HepG2 (cell line): ENCODE measurements at places on chromosomes 6 and 20. TPM values are rescaled to one million over a fixed set of nuclear protein-coding genes. Genes with fewer than 3 reads are reported as not detected.

GRCh38 chr6:51618563-51618962 is 468.9 kb downstream of the PKHD1 start:
- H3K36me3 ChIP-seq, result no peaks in the 10 kb centered on the region
- peak; percentile 30 for DNase-seq
- no peak overlapping the region for H3K27ac ChIP-seq

DNA sequence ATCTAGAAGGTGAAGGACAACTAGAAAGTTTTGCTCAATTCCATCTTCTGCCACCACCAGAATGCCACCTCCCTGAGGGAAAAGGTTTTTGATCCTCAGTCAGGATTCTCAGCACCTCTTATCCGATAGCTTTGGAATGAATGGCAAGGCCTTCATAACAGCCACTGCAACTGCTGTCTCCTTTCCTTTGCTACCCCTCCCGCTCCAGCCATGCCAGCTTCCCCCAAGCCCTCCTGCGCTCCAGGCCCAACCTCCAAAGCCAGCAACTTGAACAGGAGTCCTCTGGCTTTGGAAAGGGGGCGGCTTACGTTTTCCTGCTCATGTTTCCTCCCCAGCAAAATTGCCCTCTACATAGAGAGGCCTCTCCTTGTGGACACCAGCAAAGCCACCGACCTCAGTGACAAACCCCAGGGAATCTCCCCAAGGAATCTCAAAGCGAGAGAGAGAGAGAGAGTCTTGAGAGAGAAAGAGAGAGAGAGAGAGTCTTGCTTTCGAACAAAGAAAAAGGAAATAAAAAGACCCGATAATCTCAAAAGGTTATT is 420 bp upstream of the BTN2A1 start:
- DNase-seq, result no peak
- H3K36me3 ChIP-seq, result peaks cover 14% of the 10 kb centered on the region; the same call in 2 of the 3 replicates
- H3K27ac ChIP-seq, result peak overlapping the region; percentile 69
- peak overlapping the region; percentile 87 for H3K4me3 ChIP-seq

Gene DSP
- 89.8 and 133 TPM in 2 replicates for total RNA-seq

Gene PHIP
- 23.5 and 36.0 TPM in 2 replicates for total RNA-seq

DNA sequence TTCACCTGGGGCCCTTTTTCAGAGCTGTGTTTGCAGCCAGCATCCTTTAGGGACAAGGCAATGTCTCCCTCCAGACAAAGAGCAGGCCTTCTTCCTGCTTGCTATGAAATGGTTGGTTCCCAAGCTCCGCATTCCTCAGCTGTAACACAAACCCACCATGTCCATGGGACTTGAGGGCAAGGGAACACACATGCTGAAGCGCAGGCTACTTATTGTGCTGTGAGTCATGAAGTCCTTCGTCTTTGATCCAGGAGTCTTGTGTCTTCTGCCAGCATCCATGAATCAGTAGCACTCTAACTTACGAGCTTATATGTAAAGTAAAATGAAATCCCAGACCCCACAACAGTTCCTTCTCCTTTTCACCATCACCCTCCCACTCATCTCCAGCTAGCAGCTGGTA is 59.0 kb downstream of the ANKRD60 start:
- DNase-seq, result no peak
- no peaks in the 10 kb centered on the region for H3K36me3 ChIP-seq
- no peak overlapping the region for H3K4me3 ChIP-seq
- peaks cover 77% of the 10 kb centered on the region for H3K27me3 ChIP-seq

- DNase-seq, result no peak
- no peak overlapping the region for H3K4me3 ChIP-seq
- H3K27me3 ChIP-seq, result 0 out of 3 replicates have a peak, but pooled peaks cover 6% of the 10 kb centered on the region
- H3K27ac ChIP-seq, result no peak overlapping the region
Measured at GRCh38 chr6:35977308-35977707, 47.1 kb downstream of the SLC26A8 start.

DNA sequence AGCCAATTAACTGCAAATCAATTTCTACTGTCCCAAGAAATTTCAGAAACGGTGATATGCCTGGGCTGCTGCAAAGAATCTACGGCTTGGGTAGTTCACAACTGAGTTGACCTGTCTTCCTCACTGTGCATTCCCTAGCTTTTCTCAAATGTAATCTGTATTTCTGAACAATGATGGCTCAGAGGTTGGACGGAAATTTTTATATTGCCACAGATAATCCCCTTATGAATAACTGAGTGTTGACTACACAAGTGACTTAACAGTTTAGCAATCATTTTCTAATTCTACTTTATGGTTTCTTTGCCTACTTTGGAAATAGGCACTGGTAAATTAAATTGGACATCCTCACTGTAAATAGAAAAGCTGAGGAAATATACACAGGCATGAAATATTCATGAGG is 94.5 kb downstream of the ARHGAP18 start:
- peaks cover 17% of the 10 kb centered on the region for H3K36me3 ChIP-seq
- no peak for DNase-seq
- no peak overlapping the region for H3K4me3 ChIP-seq
- H3K4me1 ChIP-seq, result no peaks in the 10 kb centered on the region
- H3K27me3 ChIP-seq, result no peaks in the 10 kb centered on the region

- no peak overlapping the region for H3K4me3 ChIP-seq
- H3K36me3 ChIP-seq, result no peaks in the 10 kb centered on the region
Measured at GRCh38 chr6:116290799-116291198, 11.1 kb upstream of the TSPYL1 start.
